Activated CD4-positive, alpha-beta memory T cell treated with anti-CD3 and anti-CD28 coated beads for 36 hours (primary cell): ENCODE measurements at places on chromosomes 3 and 15.

GRCh38 chr15:99404454-99404853 is 153.2 kb downstream of the LRRC28 start:
- DNase-seq, result no peak

DNA sequence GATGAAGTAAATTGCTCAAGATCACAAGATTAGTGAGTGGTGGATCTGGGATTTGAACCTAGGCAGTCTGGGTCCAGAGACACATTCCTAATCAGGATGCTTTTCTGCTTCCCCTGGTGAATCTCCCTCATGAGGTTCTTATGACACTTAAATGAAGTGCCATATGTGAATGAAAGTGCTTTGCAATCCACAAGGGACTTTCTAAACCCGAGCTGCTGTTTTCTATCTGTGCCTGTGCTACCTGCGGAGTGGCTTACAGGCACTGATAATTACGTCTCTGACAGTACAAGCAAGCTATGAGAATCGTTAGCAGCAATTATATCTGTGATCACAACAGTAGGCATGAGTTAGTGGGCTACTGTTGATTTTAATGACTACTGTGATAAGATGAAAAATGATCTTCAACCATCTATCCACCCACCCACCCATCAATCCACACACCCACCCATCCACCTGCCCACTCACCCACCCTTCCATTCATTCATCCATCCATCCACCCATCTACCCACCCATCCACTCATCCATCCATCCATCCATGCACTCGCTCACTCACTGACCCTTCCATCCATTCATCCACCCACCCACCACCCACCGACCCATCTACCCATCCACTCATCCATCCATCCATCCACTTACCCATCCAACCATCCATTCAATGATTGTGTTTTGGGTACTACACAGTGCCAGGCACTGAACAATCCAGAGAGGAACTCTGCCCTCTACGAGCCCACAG is 51.8 kb downstream of the ATP2B2 start:
- DNase-seq, result no peak

DNA sequence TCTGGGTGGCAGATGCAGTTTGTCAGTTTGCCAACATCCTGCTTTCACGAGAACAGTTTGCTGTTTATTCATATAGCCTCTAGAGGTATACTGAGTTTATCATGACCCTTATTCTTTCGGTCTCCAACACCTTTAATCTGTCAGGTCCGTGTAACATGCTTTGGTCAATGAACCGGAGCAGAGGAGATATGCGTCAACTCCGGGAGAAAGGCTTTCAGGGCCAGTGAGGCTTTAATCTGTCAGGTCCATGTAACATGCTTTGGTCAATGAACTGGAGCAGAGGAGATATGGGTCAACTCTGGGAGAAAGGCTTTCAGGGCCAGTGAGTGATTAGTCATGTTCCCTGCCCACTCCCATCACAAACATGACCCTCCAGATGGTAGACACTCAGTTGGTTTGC is 16.9 kb upstream of the GPD1L start:
- DNase-seq, result no peak

DNA sequence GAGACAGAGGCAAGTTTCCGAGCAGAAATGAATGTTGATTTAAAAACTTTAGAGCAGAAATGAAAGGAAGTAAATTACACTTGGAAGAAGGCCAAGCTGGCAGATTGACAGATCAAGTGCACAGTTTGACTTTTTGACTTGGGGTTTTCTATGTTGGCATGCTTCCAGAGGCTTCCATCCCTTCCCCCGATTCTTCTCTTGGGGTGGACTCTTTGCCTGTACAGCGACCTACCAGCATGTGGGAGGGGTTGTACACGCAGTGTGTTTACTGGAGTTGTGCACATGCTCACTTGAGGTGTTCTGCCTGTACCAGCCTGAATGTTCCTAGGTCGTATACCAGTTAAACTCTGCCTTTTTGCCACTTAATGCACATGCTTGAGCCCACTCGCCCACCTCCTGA is 701.5 kb upstream of the GBE1 start:
- no peak for DNase-seq

DNA sequence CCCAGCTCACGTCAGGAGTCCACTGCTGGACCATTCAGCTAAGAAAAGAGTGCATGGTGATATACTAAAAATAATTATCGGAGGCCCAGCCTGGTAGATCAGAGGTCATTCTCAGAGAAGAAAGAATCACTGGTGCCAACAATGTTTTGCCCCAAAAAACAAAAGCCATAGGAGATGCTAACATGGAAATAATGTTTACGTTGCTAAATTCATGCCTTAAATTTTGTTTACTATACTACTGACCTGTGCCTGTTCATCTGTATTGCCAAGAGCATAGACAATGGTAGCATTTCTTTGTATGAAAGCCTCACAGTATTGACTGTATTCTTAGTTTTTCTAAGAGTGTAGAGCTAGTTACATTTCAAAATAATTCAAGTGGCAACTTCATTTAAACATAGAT is 138.1 kb upstream of the GPR149 start:
- DNase-seq, result no peak

- DNase-seq, result no peak
Measured at GRCh38 chr15:57573151-57573550, 18.6 kb upstream of the MYZAP start.

GRCh38 chr15:91950631-91951329 is 97.3 kb downstream of the SLCO3A1 start:
- no peak for DNase-seq

- DNase-seq, result peak; percentile 87
Measured at GRCh38 chr3:50194128-50194902, 2.9 kb downstream of the GNAT1 start.

DNA sequence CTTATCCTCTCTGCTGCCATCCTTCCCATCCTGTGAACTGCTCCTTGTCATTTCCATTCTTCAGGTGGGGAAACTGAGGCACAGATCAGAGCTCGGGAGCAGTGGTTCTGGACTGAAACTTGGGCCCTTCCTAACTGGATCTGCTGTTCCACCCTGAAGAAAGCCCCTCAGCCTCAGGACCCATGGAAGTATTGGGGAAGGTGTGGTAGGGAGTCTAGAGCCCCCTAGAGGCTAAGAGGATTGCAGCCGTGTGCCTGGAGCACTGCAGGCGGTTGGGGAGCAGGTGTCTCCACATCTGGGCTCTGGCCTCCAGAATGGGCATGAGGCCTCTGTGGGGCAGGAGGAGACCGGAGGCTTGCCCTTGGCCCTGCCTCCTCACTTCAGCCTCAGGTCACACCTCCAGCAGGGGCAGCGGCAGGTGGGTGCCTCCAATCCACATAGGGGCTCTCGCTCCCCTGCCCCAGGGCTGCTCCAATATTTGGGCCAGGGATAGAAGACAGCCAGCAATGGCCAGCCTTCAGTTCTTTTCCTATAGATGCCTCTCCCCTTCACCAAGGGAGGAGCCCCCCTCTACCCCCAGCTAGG is 28.1 kb downstream of the DNAJB8 start:
- DNase-seq, result no peak
